ENCODE measurements at places on chromosomes 2 and 18.

DNA sequence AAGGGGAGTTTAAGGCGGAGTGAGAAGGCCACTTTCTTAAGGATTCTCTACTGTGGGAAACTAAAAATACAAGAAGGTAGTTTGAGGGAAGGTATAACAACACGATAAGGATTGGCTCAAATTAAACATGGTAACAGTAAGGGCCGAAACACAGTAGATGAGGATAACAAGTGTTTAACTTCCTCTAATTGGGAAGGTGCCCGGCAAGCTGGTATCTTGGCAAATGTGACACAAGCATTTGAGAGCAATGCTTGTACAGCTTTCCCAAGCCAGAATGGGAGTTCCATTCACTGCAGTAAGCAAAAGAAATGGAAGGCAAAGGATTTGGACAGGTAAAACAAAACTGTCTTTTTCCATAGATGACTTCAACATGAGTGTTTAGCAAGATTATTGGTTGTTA is 19.8 kb downstream of the USP40 start:
- DNase-seq, result no peak

GRCh38 chr18:35920623-35921022 is 51.9 kb upstream of the RMP24 start:
- DNase-seq, result no peak

DNA sequence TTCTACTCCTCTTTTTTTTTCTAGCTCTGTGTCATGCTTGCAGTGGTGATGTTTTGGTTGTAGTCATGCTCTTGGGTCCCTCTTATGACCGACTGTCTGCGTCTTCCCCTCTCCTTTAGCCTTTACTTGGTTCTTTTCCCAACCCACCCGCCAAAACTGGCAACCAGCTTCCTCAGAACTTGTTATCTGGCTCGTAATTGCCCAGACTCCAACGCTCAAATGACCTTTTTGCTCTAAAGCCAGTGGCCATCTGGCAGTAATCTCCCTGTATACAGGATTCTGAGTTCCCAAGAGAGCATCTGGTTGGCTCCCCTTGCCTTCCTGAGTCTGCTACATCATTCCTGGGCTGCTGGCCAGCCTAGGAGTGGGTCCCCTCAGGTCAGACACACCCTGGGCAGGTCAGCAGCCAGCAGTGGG is 147.2 kb downstream of the MGAT5 start:
- no peak for DNase-seq

- DNase-seq, result no peak
Measured at GRCh38 chr2:239695728-239696240, 295.0 kb upstream of the HDAC4 start.

DNA sequence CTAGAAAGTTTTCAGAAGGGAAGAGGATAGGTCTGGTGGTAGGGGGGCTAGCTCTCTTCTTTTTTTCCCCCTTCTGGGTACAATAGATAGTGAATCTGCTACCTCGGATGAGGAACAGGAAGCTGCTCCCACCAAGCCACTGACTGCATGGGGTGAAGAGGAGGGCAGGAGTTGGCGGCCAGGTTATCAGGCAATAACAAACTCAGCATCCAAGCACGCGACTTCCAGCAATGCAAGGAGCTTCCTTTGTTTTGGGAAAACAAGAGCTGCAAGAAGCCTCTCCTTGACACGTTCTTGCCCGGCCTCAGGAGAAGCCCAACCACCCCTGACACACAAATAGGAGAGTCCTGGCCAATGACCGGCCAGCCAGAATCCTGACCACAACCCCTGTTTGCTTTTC is 32.2 kb downstream of the NHEJ1 start:
- DNase-seq, result no peak

DNA sequence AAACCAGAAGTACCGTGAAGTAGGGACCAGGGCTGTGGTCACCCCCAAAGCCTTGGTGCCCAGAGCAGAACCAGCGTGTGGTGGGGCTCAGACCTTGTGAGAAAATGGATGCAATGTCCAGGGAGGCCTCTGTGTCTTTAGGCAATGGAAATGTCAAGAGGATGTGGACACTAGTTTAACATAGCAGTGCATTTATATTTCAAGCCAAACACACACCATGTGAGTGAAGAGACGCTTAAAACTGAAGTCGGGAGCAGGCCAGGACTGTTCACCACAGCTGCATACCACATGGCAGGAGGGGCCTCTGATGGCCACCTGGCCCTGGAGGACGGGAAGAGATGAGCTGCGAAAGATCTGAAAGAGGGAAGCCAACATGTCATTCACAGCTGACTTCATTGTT is 87.3 kb upstream of the LDLRAD4 start:
- DNase-seq, result no peak

GRCh38 chr18:40415821-40416220 is 1539.2 kb upstream of the PIK3C3 start:
- DNase-seq, result no peak

DNA sequence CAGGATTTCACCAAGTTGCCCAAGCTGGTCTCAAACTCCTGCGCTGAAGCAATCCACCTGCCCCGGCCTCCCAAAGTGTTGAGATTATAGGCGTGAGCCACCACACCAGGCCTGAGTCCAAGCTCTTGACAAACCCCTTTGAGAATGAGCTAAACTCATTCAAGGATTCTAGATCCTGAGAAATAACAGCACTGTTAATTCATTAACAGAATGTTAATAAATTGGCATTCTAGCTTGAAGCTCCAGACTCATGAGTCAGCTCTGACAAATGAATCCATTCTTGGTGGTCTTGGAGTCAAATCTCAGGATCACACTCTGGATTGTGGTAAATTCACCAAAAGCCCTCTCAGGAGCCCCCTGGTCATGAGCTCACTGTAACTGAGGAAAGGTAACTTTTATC is 1.8 kb downstream of the NARS1 start:
- DNase-seq, result no peak

Measured in type B pancreatic cell (in vitro differentiated cells).